ENCODE measurements at places on chromosomes 16 and 17. TPM values are rescaled to one million over a fixed set of nuclear protein-coding genes. Genes with fewer than 3 reads are reported as not detected.
A peak's percentile ranks its signal among the peaks of the same experiment; 100 is the strongest.

DNA sequence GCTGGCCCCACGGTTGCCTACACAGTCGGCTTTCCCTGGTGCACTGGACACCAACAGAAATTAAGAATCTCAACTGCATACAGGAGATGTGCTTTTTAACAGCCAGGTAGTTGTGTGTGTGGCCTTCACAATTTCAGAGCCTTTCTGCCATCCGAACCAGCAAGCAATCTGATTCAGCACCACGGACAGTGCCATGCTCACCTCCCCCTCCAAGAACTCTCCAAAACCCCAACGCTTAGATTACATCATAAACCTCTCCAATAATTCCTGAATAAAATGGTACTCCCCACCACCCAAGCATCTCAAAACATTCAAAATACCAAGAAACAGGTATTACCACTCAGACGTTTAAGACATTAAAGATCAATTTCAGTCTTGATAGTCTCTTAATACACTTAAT, 31.8 kb downstream of the USP7 start:
- peak; percentile 64 for DNase-seq

GRCh38 chr16:31386157-31386984, 6.8 kb upstream of the ITGAD start:
- peak; percentile 71 for DNase-seq

GRCh38 chr17:7308625-7309433, 1.4 kb downstream of the EIF5A start:
- DNase-seq, result peak; percentile 85

DNA sequence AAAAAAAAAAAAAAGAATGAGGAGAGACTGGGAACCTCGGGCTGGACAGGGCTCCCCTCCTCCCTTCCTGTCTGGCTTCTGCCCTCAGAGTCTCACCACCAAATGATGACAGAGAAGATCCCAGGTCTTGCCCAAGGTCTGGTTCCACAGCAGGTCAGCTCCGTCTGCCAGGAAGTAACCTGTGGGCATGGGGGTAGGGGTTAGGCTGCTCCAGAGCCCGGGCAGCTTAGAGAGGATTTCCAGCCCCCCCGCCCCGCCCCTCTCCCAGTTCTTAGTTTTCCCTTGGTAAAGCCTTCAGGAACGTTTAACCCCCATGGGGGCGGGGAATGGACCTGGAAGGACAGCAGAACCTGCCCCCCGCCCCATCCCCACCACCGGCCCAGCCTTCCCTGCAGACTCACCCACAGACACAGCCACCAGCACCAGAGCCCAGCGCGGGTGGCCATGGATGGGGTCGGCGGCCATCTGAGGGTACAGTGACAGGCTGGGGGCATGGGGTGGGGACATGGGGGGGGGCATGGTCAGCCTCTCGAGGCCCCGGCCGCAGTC, 700 bp downstream of the TLCD2 start:
- no peak for DNase-seq

DNA sequence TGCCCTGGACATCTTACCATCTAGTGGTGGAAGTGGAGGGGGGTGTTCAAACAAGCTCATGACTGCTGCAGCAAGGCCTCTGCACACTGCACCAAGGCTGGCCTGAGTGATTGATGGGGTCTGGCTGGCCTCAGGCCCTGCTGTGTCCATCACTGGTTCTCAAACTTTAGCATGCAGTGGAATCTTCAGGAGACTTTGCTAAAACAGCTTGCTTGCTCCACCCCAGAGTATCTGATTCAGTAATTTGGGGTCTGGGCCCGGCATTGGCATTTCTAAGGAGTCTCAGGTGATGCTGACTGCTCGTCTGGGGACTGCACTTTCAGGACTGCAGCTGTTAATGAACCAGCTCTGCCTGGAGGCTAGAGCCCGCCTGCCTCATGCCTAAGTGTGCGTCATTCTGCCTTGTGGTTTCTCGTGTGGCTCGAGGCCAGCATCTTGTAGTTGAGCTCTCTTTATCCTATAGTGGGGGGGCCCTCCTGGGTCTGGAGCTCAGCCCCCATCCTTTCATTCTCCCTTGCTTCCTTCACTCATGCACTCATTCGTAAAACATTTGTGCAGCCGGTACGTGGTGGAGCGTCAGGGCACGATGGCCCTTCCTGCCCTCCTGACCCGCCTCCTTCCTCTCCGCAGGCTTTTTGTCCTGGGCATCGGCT, 4.1 kb downstream of the MGAT5B start:
- DNase-seq, result no peak

GRCh38 chr16:75064403-75065148, 52.0 kb downstream of the LDHD start:
- no peak for DNase-seq

DNA sequence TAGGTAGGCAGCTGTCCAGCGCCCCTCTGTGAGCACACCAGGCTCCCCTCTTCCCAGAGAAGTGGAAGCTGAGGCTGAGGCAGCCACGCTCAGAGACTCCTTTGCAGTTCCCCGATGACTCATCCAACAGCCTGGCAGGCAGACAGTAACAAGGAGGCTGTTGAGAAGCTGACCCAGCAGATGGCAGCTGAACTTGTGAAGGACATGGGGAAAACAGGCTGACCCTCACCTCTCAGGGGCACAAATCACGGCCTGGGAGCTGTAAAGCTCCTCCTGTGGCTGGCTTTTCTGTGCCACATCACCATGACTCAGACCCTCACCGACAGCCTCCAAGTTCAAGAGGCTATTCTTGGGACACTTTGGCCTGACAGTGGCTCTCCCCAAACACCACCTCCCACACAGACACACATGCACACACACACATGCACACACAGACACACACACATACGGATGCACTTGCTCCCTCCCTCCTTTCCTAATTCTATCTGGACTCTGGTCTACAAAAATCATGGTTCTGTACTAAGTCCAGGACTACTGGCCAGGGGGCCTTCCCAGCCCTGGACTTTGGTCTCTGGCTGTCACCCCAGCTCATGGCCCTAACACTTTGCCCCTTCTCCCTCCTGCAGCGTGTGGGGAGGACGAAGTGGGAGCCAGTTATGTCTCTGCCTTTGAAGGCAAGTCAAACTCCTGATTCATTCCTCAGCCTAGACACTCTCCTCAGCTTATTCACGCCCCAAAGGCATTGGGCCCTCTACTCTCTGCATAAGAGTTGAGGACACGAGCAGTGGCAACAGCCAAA, 23.2 kb downstream of the MAP3K14 start:
- DNase-seq, result no peak

DNA sequence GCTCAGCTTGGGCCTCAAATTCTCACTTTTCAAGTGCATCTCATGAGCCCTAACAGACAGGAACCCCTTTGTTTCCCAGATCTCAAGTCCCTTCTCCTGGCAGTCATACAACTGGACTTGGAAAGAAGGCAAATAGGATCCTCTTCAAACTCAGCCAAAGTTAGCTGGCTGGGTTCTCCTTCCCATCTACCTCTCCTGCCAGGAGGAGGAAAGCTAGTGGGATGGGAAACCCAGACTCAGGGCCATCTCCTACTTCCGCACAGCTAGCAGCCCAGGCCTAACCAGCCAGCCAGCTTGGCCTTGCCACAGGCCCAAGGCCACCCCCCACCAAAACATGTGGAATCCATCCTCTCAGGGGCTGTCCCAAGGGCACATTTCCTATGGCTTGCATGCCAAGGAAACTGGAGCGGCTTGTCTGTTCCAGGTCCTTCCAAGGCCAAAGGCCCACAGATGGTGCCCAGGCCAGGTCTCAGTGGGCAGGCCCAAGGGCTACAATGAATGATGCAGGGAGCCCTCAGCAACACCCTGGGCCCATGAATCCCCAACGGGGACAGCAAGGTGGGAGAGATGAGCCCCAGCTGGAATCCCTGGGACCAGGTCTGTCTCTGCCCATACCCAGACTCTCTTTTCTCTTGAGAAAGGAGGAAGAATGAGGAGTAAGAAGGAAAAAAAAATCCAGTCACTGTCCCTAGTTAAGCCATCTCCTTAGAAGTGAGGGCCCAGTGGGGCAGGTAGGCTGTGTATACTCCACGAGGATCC, 1.7 kb downstream of the SMARCD2 start:
- DNase-seq, result no peak

GRCh38 chr16:27040732-27041131, 26.0 kb upstream of the C16orf82 start:
- DNase-seq, result no peak

DNA sequence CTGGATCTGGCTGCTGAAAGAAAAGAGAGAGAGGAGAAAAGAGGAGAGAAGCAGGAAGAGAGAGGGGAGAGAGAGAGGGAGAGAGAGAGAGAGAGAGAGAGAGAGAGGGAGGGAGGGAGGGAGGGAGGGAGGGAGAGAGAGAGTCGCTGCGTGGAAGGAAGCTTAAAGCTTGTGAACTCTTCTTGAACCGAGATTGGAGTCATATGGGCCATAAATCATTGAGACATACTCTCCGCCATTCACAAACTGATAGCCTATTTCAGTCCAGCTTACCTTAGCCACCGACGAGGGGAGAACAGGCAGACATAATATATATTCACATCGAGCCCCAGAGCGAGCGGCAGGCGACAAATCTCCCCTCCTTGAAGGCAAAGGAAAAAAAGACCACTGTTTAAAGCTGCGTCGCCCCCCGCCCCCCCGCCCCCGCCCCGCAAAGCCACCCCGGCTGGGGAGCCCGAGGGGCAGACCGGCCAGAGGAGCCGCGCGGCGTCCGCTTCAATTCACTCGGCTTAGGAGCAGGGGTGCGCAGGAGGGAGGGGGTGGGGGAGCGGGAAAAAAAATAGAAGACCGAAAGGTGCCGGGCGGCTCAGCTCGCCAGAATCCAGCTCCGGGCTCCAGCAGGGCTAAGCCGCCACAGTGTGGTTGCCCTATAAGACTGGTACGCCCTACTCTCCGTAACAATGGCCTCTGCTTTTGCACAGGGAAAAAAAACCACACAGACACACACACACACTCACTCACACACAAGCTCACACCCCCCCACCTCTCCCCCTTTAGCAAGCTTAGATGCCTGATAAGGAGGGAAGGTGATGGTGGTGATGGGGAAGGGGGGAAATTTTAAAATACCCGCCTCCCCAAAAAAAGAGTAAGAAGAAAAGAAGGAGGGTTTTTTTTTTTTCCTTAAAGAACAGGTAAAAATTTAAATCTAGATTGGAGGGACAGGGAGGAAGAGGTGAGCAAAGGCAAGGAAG, 10.6 kb upstream of the HOXB2 start:
- no peak for DNase-seq

DNA sequence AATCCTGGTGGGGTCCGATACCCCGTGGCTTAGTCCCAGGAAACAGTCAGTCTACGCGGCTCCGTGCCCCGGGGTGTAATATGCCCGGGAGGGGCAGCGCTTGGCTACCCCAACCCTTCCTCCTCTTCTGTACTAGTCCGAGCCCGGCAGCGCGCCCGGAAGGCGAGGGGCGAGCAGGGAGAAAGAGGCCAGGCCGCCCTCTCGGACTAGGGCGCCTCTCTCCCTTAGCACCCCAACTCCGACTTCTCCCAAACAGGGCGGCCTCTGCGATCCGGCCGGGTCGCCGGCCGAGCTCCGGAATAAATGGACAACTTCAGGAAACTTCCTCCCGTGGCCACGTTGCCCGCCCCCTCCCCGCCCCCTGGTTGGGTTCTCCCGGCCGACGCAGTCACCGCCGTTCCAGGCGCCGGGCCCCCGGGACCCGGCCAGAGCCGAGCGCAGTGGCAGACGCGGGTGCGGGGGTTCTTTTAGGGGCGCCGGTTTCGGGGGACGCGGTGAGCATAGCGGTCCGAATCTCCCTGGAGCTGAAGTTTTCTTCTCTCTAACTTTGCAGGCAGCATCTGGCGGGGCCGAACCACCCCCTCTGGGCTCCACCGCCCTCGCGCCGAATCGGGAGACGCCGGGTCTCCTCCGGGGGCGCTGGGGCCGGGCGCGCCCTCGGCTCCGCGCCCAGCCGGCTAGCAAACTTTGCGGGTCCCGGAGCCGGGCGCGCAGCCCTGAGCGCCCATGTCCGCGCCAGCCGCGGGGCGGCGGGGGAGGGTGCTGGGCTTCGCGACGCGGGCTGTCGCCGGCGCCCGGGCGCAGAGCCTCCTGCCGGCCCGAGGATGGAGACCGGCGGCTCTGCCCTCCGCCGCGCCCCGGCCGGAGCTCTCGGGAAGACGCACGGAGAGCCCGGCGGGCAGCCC, at the start of gene SDK2:
Gene SDK2, minus strand, starts transcription at position 301 of the 905 bp plus-strand sequence. CDS start 357 bp downstream, outside the sequence.
- DNase-seq, result no peak

DNA sequence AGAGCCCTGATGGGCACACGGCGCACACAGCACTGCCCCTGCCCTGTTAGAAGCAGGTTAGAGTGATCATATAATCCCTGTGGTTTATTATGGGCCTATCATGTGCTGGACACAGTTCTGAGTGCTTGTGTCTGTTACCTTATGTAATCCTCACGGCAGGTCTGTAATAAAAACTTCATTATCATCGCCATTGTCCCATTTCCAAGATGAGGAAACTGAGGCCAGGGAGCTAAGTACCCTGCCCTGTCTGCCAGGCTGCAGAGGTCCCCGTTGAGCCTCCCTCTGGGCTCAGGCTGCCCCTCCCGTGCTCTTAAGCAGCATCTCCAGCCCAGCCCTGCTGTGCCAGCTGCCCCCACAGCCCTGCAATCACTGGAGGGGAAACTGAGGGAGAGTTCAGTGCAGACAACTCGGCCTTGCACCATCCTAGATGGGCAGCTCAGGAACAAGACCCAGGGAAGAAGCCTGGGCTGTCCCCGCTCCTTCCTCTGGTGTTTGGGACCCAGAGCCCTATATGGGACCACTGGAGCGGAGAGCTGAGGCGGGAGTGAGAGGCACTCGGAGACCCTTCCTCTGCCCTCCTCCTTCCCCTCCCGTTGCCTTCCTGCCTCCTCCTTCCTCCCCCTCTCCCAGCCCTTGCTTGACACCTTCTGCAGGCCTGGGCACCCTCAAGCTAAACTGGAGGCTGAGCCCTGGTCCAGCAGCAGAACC, 42.0 kb downstream of the WNT3 start:
- DNase-seq, result no peak

DNA sequence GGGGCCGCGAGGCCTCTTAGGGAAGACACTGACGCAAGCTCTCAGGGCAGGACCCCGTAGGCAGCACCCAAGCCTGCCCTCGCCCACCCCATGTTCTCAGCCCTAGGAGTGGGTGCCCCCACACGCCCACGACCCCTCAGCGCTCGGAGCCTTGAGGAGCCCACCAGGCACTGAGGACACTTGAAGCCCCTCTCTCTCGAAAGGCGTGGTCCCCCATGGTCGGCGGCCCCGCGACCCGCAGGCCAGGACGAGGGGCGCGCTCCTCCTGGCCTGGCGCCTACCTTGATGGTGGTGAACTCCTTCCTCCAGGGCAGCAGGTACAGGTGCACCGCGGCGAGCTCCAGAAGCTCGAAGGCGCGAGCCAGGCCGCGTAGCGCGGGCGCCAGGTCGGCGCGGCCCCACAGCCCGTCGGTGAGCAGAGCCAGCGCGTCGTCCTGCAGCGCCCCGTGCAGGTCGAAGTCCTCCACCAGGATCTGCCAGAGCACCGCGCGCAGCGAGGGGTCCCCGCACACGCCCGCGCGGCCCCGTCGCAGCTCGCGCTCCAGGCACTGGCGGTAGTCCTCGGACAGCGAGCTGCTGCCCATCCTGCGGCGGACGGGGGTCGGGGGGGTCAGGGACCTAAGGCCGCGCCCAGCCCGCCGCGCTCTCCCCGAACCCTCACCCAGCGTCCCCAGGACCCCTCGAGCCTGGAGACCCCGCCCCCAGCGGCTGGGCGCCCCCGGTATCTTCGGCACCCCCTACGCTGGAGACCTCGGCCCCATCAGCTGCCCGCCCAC, 668 bp downstream of the SPATA2L start:
- DNase-seq, result peak; percentile 75

The NPIPA8 gene
- 0.55 TPM for total RNA-seq

The RUNDC3A gene
- 3.9 TPM for total RNA-seq

The FOXC2 gene
- total RNA-seq, result not detected

The HSDL1 gene
- total RNA-seq, result 7.4 TPM

The CHTF8 gene
- total RNA-seq, result 32.9 TPM

The OR4D1 gene
- not detected for total RNA-seq
